ENCODE measurements at places on chromosomes 4 and X.

DNA sequence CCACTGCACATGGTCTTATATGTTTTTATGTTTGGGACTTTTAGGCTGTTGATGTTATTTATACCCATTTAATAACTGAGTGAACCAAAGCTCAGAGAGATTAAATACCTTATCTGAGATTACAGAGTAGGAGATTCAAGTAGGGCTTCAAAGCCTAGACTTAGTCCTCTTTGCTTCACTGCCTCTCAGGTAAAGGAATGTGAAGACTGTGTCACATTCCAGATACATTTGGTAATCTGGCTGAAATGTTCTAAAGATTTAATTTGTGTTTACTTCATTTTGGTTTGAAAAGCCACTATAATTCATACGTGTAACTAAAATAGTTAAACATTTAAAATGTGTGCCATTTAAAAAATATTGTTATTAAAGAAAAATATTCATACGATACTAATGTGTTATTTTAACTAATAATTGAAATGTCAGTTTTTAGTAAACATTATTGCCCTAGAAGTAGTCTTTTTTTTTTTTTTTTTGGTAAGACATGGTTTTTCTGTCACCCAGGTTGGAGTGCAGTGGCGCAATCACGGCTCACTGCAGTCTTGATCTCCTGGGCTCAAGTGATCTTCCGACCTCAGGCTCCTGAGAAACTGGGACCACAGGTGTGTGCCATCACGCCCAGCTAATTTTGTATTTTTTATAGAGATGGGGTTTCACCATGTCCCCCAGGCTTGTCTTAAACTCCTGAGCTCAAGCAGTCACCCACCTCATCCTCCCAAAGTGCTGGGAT is 54.3 kb downstream of the WWC2 start:
- DNase-seq = no peak

- DNase-seq = no peak
Measured at GRCh38 chr4:100366213-100366612, 151.6 kb downstream of the EMCN start.

DNA sequence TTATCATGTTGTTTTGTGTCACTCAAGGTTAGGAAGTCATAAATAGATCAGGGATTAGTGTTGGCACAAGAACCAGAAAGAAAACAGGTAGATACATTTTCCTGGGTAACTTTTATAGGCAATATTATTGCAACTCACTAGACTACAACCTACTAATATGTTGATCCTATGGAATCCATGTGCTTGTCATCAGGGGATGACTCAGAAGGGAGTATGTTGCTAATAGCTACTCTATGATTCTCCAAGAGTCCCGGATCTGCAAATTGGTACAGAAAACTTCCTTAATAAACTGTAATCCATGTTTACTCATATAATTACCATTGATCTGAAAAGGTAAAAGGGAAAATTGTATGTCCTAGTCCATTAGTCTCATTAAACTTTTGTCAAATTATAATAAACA is 11.7 kb upstream of the GNRHR start:
- no peak for DNase-seq

DNA sequence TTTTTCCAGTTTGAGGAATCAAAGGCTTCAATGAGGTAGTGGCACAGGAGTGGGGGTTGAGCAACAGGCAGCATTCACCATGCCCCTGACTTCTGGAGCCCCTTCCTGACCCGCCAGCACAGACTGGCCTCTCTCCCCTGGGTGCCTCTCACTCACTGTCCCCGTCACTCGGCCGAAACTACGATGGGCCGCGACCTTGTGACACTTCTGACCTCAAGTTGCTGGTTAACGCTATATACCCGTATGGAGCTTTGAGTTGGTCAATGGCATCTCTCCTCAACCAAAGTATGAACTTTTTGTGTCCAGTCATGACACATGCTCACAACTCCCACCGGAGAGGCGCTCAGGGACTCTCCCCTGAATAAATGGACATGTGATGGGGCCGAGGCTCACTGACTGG is 72.1 kb downstream of the IRF2 start:
- no peak for DNase-seq

GRCh38 chr4:108227923-108228322 is 59.2 kb upstream of the LEF1 start:
- DNase-seq = no peak

DNA sequence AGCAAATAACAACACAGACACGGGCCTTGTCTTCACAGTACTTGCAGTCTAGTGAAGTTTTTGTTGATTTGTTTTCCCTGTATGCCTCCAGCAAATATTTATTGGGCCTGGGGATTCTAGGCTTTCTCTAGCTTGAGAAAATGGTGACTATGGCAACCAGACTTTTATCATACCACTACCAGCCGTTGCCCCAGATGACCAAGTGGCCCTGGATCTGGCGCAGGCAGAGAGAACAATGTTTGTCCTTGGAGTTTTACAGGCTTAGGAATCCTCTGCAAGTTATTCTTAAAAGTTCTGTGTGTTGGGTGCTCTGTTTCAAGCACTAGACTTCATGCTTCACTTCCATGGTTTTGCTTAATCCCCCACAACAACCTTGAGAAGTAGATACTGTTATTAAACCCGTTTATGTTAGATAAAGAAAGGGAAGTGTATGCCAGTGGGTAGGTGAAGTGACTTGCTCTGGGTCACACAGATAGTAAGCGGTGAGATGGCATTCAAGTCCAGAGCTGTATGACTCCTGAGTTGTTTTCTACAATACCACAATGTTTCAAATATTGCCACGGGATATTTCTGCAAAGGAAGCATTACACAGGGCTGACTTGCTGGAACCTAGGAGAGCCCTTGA is 94.6 kb downstream of the AKAP4 start:
- DNase-seq = no peak

DNA sequence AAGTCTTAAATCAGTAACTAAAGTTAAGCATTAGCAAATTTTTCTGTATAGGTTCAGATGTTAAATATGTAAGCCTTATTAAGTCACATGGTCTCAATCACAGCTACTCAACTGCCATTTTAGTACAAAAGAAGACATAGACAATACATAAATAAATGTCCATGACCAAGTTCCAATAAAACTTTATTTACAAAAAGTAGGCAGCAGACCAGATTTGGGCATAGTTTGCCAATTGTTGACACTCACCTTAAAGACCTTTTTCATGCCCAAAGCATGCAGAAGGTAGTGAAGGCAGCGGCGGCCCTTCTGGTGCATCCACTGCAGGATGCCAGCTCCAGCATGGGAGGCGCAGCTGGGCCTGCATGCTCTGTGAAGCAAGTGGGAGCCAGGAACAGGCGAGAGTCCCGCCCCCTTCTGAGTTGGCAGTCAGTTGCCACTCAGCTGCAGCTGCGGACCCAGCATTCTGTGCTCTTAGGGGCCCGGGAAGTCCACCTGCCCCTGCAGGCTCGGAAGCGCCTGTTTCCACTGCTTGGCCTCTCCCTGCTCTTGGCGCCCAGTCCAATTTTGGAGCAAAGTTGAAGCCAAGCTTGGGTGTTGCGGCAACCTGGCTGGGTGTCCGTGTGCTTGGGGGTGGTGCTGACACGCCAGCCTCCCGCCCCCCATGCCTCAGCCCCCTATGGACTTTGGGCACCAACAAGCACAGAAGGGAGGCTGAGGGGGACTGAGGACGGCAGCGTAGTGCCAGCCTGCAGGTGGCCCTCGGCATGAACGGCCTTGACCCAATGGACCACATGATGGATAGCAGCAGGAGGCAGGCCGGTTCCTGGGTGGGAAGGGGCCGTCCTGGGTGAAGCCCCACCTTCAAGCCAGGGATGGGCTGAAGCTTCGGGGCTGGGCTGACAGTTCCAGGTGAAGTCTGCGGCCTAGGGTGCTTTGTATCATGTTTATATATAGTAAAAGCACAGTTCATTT is 42.4 kb upstream of the PABPC4L start:
- DNase-seq = no peak

DNA sequence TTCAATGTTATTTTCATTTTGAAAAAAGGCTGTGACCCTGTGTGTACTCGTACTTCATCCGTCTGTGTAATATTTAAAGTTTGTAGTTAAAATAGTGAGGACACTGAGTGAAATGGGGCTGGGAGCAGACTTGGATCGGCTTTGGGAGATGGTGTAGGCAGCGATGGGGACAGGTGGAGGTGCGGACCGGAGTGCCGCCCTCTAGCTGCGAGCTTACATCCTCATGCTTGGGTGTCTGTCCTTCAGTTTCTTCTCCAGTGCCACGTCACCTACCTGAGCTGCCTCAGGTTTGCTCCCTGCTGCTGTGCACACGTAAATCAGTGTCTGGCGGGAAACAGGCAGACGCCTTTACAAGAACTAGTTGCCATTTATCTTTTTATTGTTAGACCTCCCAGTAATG is 146.1 kb downstream of the GPR143 start:
- DNase-seq = no peak

DNA sequence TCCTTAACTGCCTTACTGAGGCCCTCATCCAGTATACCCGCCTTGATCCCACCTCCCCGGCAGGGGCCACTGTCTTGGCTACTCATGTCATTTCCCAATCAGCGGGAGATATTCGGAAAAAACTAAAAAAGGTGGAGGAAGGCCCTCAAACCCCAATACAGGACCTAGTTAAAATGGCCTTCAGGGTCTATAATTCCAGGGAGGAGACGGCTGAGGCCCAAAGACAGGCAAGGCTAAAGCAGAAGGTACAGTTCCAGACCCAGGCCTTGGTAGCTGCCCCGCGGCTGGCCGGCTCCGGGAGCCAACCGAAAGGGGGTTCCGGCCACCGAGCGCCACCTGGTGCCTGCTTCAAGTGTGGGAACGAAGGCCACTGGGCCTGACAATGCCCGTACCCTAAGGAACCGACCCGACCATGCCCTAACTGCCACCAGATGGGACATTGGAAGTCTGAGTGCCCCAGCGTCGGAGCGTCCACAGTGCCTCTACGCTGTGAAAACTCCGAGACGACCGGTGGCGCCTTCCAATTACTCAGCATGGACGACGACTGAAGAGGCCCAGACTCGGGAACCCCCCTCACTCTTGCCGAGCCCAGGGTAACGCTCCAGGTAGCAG is 959.6 kb downstream of the RPA4 start:
- DNase-seq = no peak
